ENCODE measurements at places on chromosomes 16 and 17.

GRCh38 chr17:42795061-42795460, 3.4 kb downstream of the COA3 start:
- no peak for DNase-seq

GRCh38 chr17:21090902-21091618, 35.7 kb upstream of the DHRS7B start:
- DNase-seq = no peak

GRCh38 chr17:21029036-21029435, 13.8 kb downstream of the USP22 start:
- DNase-seq = no peak

DNA sequence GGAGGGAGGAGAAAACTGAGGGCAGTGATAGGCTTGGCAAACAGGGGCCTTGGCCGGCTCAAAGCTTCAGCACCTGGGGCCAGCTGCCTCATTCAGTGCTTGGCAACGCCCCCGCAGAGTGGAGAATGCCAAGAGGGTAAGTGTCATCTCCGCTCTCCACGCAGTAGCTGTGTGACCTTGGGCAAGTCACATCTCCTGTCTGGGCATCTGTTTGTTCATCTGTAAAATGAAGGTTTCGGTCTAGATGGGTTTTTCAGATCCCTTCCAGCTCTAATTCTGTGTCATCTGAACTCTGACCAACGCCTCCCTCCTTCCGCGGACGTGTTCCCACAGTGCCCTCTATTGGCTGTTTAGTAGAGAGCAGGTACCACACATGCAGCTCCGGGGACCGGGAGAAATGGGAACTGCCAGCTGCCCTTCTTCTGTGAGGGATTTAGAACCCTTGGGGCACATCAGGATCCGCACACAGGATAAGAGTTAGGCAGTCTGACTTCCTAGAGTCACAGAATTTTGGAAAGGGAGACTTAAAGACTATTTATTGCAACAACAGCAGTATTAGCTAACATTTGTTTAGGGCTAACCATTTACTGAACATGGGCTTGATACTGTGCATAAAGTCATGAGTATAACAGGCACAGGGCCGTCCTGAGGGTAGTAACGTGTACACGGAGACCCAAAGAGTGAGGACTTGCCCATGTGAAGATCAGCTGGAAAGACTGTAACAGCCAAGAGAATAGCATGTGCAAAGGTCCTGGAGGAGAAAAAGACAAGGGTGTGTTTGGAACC, 26.8 kb downstream of the GP2 start:
- peak; percentile 64 for DNase-seq

GRCh38 chr17:76805319-76805718, 62.9 kb upstream of the MGAT5B start:
- no peak for DNase-seq

- no peak for DNase-seq
Measured at GRCh38 chr16:53840456-53840855, 136.5 kb downstream of the FTO start.

GRCh38 chr16:11350921-11351335, 5.7 kb downstream of the RMI2 start:
- no peak for DNase-seq

GRCh38 chr17:9974448-9975381, 69.6 kb upstream of the RCVRN start:
- no peak for DNase-seq

DNA sequence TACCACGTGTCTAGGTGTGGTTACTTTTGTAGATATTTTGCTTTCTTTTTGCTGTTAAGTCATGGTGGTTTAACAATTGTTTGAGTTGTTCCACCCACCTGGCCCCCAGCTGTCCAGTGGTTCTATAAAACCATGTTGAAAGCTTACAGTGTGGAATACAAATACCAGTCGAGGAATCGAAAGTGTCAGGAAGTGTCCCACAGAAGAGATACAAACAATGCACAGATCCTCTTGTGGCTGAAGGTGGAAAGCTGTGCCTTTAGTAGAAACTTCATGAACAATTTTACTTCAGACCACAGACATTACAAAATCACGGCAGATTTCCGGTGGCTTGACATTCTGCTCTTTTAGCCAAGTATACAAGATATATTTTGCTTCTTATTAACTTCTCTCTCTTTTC, 782.4 kb upstream of the SOX9 start:
- peak; percentile 8 for DNase-seq
